ENCODE measurements at places on chromosomes 16 and 17.

DNA sequence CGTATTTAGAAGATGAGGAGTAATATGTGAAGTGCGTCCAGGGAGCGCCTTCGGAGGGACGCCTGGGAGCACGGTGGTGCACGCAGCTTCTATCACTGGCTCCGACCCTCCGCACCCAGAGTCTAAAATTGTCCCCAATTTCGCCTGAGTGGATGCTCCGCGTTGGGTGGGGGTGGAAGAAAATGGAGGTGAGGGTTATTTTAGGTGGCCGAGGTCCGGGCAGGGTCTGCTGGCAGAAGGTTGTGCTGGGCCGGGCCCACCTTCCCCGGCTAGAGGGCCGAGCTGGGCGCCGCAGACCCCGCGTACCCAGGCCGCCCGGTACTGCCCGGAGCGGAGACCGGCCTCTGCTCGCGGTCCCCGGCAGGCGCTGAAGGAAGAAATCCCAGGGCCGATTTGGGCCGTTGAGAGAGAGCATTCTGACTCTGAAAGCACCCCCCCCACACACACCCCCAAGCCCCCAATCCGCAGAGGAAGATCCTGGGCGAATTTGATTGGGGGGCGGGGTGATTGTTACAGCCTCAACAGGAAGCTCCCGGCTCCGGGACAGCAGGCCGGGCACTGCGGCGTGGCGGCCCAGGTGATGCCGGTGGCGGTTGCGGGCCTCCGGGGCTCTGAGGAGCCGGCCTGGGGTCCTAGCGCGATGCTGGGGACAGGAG is 3.0 kb downstream of the BAHCC1 start:
- no peak for DNase-seq

- no peak for DNase-seq
These were observed 24.3 kb downstream of the USP43 start for GRCh38 chr17:9669551-9670008.

DNA sequence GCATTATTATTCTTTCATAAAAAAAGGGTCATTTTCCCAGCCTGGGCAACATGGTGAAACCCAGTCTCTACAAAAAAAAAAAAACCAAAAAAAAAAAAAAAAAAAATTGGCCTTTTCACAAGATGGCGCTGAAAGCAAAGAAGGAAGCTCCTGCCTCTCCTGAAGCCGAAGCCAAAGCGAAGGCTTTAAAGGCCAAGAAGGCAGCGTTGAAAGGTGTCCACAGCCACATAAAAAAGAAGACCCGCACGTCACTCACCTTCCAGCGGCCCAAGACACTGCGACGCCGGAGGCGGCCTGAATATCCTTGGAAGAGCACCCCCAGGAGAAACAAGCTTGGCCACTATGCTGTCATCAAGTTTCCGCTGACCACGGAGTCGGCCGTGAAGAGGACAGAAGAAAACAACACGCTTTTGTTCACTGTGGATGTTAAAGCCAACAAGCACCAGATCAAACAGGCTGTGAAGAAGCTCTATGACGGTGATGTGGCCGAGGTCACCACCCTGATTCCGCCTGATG is 4.9 kb upstream of the PGAP6 start:
- DNase-seq = peak; percentile 68

GRCh38 chr17:40506786-40507185 is 5.4 kb upstream of the TNS4 start:
- DNase-seq = no peak

DNA sequence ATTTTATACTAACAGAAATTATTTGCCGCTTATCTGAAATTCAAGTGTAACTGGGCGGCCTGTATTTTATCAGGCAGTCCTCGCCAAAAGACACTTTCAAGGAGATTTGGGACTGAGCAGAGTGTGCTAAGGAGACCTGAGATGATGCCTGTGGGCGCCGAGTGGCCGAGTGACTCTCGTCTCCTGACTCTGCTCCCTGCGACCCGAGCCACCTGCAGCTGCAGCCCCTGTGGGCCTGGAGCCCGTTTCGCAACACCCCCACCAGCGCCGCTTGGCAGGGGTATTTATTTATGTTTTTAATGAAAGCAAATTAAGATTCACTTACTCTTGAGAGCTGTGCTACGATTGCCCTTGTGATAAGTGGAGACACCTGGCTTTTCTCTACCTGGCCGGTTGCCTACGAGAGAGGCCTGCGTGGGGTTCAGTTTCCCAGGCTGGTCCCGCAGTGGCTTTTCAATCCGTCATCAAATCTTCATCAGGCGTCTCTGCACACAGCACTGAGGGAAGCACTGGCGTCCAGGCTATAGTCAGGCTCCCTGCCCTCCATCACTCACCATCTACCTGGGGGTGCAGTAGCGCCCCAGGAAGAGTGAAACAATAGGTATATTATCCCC is 124.0 kb downstream of the SEC14L1 start:
- no peak for DNase-seq

- DNase-seq = peak; percentile 83
These were observed 19.7 kb downstream of the GOSR2 start for GRCh38 chr17:46942441-46943217.

DNA sequence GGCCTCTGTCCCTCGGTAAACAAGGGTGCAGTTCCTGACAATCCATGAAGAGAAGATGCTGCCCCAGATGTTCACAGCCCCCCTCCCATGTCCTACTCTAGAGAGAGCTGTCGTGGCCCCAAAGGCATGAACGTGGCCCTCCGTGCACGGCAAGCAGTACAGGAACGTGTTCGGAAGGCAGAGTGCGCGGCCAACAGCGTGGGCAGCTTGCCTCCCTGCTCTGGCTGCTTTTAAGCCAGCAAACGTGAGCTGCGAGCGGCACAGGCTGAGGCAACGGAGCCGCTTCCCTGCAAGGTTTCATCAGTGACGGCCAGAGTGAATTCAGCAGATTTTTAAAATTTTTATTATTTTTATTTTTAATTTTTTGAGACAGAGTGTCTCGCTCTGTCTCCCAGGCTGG is 37.2 kb downstream of the PEMT start:
- DNase-seq = no peak

DNA sequence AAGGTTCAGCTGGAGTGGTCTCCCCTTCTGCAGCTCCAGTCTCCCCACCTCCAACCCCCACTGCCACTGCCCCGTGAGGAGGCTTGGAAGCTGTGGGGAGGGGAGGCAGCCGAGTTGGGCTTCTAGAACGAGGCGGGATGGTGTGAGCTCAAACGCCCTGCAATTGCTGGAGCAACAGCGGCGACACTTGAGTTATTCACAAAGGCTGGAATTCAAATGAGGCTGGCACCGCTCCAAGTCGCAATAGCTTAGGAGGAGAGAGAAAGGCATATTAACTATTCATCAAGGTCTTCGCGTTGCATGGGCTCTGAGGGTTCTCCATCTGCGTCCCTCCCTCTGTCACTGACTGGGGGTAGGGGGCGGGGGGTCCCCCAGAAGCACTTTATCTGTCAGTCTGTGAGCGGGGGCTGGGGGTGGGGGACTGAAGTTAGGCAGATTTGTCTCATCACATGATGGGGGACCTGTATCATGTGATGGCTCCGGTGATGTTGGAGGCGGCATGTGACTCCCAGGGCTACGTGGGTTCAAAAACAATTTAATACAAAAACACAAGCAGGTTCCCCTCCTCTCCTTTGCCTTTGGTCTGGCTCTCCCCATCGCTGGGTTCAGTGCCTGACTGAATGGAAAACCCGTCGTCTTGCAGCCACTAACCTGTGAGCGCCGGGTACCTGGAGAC is 70.5 kb downstream of the RBBP6 start:
- peak; percentile 2 for DNase-seq

- DNase-seq = no peak
These were observed 38.4 kb upstream of the DNAH17 start for GRCh38 chr17:78615631-78616030.

- no peak for DNase-seq
These were observed 2.0 kb upstream of the FOXF1 start for GRCh38 chr16:86508028-86508946.

- peak; percentile 33 for DNase-seq
These were observed 76.5 kb downstream of the HELZ start for GRCh38 chr17:67168496-67168895.

DNA sequence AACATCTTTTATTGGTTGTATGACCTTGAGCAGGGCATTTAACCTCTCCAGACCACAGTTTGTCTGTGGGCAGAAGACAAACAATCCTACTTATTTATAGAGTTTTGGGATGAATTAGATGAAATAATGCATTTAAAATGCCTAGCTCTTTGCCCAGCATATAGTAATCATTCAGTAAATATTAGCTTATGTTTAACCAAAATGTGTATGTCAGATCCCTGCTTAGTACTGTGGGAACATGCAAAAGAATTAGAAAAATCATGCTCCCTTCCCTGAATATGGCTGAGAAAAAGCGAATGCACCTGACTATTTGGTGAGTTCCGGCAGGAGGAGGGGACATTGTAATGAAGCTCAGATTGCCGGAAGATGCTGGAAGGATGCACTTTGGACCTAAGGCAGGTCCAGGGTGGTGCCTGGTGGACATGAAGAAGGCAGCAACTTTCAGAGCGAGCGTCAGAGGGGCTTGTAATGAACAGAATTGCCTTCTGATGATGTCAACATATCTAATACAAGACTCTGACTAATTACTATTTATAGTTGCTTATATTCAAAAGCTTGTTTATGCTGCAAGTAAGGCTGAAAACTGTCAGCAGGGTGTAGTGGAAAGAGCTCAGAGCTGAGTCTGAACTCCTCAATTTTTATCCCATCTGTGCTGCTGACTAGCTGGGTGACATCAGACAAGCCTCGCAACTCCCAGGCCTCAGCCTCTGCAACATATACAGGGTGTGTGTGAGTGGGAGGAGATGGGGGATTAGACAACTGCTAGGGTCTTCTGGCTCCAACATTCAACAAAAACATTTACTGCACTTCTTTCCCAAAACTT is 221.2 kb downstream of the PRKCA start:
- DNase-seq = no peak

GRCh38 chr17:28258347-28258887 is 60.6 kb upstream of the TMEM97 start:
- no peak for DNase-seq

GRCh38 chr17:31678431-31678830 is 180.6 kb downstream of the COPRS start:
- no peak for DNase-seq

DNA sequence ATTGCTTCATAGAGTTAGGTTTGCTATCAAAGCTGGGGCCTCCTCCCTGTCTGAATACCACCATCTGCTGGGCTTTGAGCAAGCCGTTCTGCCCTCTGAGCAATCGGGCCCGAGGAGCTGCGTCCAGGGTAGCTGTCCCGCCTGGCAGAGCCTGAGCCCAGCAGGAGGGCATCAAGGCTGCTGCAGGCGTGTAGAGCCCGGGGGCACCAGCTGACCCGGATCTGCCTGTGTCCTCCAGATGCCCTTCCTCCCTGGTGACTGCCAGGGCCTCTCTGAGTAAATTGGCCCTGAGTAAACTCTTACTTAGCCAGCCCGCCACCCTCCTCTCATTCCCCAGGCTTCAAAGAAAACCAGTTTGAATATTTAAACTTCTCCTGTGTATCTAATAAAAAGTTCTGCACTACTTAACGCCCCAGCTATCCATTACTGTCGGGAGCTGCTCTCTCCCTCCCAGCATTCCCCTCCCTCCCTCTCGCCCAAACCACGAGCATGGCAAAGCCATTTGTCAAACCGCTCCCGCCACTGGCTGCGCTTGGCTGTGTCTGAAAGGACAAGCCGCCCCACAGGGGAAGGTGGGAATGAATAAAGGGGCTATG is 16.4 kb downstream of the CDK5RAP3 start:
- DNase-seq = no peak

DNA sequence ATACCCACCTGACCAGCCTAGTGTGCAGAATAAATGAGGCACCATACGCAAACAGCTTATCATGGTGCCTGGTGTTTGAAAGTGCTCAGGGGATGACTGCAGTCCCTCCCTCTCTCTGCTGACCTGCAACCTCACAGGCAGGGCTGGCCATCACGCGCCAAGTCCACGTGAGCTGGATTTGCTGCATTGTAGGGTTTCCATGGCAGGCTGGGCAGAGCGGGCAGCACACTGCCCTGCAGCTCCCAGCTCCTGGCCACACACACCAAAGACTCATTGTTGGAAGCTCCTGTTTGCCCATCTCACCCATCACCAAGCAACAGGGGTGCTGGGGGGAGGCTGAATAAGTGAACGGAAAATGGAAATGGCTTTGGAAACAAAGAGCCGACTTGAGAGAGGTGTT is 81.8 kb downstream of the IRX3 start:
- no peak for DNase-seq

DNA sequence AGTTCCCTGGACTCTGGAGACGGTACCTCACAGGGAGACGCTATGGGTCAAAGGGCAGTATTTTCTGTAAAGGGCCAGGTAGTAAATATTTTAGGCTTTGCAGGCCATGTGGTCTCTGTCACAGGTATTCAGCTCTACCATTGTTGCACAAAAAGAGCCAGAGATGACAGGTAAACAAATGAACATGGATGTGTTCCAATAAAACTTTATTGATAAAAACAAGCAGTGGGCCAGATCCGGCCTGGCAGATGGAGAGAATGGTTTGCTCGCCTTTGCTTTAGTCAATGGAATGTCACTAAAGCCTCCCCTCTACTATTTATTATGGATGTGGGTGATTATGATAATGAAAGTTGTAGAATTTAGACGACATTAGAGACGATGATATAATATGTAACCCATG is 8.9 kb upstream of the SLC5A11 start:
- no peak for DNase-seq

DNA sequence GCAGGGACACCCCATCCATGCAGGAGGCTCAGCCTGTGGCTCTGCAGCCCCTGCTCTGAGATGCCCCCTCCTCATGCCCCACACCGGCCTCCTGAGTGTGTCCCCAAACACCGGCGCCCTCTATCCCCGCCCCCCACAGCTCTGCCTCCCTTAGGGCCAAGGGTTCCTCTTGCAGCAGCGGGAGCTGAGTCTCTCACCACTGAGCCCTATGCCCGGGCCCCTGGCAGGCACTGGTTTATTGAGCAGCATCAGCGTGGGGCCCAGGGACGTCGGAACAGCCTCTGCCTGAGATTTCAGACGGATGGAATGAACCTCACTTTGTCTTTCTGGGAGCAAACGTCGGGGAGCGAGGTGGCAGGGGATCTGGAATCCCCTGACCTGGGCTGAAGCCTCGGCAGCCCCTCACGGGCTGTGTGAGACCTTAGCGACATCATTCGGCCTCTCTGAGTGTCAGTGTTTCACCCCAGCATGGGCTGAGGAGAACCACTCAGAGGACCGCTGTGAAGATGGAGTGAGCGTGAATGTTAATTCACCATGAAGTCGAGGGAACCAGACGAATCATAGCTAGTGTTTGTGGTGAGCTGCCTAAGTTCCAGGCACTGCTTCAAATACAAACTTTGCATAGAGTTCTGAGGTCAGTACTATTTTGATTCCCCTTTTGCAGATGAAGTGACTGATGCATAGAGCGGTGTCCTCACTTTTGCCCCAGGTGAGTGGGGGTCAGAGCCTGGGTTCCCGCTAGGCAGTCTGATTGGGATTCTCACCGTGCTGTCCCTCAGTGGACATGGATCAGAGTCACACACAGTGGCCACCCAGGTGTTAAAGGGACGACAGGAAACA is 5.3 kb upstream of the C16orf74 start:
- no peak for DNase-seq

- no peak for DNase-seq
These were observed 68.0 kb upstream of the CREBBP start for GRCh38 chr16:3948378-3948995.

Measured in OCI-M1 (cell line).